ENCODE measurements at places on chromosomes 5 and 9. TPM values are rescaled to one million over a fixed set of nuclear protein-coding genes. Genes with fewer than 3 reads are reported as not detected.

TMEM171 gene
- total RNA-seq, result 15.4 TPM

DNA sequence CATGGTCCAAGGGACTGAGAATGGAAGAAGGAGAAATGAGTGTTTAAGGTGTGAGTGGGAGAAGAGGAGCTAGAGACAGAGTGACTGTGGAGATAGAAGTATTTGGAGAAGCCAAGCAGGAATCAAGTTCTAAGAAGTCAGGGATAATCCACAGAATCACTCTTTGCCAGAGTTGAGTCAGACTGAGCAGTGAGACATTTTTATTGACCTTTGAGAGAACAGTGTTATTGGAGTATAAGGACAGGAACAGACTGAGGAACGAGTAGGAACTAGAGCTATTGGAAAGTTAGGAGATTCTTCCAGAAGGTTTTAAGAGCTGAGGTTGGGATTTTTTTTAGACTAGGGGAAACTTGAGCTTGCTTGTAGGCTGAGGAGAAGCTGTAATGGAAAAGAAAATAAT lies 37.2 kb downstream of the RCL1 start:
- no peak for DNase-seq

DNA sequence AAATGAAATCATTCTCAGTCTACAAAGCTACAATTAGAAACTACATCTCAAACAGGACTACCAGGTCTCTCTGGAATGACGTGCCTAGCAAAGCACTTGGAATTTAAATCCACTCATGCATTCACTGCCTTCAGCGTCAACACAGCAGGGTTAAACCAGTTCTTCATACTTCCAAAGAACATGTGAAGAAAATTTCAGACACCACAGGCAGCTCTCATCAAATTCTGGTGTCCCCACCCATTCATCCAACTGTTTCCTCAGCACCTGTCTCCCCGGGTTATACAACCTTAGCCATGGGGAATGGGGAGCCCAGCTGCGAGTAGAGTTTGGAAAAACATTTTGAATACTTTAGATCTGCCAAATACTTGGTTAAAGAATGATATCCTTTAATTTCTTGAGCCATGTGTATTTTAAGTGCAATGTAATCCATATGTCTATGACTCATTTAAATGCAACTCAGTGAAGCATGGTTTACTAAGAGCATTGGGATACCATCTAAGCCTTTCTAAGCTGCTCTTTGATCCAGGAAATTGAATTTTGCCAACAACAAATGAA lies 17.5 kb downstream of the ADAM19 start:
- DNase-seq, result no peak

- DNase-seq, result no peak
Measured at GRCh38 chr9:129968690-129969485, 74.1 kb downstream of the FNBP1 start.

ENC1 gene
- 7.5 TPM for total RNA-seq

Measured in kidney (tissue), 22 donors.